ENCODE measurements at places on chromosomes 6 and 20.

- peak; percentile 29 for DNase-seq
Measured at GRCh38 chr6:45709781-45710220, 305.9 kb downstream of the CLIC5 start.

- no peak for DNase-seq
Measured at GRCh38 chr6:16544521-16544920, 216.7 kb downstream of the ATXN1 start.

- DNase-seq, result peak; percentile 37
Measured at GRCh38 chr20:44747166-44748004, 1.7 kb downstream of the KCNK15 start.

GRCh38 chr6:83868639-83869038 lies 9.2 kb downstream of the CYB5R4 start:
- DNase-seq, result no peak

- DNase-seq, result no peak
Measured at GRCh38 chr20:6122873-6123648, at the start of gene FERMT1. Gene FERMT1, minus strand, starts transcription at chr20:6123030. Its CDS starts 3,476 bp downstream, at chr20:6119554.

- DNase-seq, result no peak
Measured at GRCh38 chr6:104718672-104719071, 141.0 kb downstream of the HACE1 start.

- no peak for DNase-seq
Measured at GRCh38 chr6:91782802-91783201, 1195.9 kb upstream of the MAP3K7 start.

GRCh38 chr6:3771407-3772011 lies 20.0 kb upstream of the PXDC1 start:
- no peak for DNase-seq

DNA sequence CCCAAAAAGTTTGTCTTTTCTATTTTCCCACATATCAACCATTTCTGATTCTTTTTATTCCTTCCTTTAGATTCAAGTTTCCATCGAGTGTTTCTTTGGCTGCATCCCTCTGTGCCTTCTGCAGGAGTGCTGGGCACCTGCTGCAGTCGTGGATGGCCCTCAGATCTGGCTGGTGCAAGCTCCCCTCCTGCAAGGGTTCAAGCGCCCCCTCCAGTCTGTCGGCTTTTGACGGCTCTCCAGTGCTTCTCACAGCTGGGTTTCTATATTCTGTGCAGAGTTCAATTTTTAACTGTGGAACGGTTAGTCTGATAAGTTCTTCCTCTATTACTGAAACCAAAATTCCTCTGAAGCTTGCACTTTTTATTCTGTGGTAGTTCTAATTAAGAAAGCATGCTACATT lies 132.1 kb downstream of the HUS1B start:
- no peak for DNase-seq

DNA sequence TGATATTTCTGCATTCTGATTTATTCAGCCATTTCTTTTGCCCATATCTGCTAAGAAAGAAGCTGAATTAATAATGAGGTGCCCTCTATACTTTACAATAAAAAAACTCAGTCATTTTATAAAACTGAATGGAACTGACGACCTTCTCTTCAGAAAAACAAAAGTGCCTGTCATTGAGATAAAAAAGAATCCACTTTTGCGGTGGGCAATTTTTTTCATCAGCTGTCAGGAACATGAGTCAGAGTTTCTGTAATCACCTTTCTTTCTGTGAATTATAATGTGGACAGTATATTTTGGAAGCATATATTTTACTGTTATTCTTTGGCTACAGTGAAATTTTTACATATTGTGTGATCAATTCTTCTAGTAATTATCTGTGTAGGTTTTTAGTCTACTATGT lies 33.4 kb downstream of the IL20RA start:
- no peak for DNase-seq

DNA sequence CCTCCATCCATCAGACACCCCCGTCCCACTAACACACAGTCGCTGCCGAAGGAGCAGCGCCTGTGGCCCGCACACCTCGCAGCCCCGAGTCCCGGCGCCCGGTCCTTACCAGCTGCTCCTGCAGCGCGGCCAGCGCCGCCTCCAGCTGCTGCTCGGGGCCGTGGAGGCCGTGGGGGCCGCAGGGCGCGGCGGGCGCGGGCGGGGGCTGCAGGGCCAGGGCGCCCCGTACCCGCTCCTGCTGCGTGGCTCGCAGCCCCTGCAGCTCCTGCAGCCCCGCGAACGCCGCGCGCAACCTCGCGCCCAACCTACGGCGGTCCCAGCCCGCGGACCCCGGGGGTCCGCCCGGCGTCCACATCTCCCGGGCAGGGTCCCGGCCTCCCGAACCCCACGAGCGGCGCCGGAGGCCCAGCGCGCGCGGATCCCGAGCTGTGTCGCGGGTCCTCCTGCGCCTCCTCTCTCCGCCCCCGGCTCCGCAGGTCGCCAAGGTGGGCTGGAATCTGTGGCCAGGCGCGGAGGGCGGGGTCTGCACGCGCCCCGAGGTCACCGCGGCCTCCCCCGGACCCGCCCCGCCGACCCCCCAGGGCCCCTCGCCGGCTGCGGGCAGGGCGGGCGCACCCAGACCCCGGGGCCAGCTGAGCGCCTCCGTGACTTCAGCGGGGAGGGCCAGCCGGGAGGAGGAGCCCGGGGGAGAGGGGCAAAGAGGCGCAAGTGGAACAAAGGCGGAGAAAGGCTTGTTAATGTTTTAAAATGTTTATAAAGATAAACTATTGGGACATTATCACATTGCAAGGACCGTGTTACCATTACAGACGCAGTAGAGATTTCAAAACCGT lies at the start of gene DACT2:
DACT2 (minus strand) TSS at position 499 of the 833 bp plus-strand sequence; CDS start at position 355, 144 bp downstream.
- DNase-seq, result no peak

GRCh38 chr20:50569864-50570836 lies 60.0 kb downstream of the PTPN1 start:
- peak; percentile 30 for DNase-seq

DNA sequence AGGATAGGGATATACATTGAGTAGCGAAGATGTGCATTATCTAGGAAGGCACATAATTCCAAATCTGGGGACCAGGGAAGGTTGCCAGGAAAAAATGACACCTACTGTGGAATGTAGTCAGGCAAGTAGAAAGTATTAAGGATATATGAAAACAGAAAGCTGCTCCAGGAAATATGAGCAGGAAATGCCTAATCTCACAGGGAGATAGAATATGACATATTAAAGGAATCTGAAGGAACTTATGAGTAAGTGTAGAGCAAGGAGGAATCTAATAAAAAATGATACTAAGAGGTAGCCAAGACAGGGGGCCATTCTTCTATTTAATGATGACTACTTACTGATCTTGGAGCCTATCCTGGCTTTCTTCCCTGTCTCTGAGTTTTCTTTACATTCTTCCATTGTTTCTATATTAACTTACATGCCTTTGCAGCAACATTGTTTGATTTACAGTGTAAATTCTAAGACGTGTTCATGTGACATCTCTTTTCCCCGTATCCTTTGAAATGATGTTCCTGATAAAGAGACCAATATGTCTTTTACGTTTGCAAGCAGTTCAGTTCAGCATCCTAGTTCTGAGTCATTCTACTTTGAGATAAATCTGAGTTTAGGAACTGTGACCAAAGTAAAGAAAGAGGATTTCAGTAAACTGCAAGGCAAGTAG lies 58.6 kb downstream of the TINAG start:
- DNase-seq, result no peak

GRCh38 chr20:5526516-5526915 lies 209.8 kb upstream of the PROKR2 start:
- no peak for DNase-seq

DNA sequence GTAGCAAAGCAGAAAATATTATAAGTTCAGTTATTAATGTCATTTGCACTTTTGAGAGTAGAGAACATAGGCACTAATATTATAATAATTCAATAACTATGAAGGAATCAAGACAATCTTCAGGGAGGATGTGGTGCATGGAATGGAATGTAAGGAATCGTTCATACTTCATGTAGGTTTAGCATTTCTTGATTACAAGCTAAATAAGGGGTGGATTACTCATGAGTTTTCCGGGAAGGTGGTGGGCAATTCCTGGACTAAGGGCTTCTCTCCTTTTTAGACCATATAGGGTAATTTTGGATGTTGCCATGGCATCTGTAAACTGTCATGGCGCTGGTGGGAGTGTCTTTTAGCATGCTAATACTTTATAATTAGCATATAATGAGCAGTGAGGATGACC lies 9.1 kb upstream of the BTNL2 start:
- no peak for DNase-seq

GRCh38 chr6:22765015-22765414 lies 195.6 kb downstream of the HDGFL1 start:
- DNase-seq, result no peak

DNA sequence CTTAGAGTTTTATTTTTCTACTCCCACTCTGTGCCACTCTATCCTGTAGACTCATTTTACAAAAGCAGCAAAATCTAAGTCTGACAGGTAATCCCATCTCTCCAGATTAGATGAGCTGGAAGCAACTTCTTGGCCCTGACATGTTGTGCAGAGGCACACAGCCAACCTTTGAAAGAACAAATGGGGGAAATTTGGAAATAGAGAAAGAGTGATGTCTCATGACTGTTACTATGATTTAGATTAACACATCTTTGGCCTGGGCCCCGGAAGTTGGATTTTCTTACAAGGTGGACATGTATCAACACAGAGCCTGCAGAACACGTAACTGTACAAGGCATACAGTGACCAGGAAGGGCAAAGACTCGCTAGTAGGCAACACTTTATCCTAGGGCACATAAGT lies 227.7 kb downstream of the MYLK4 start:
- DNase-seq, result no peak

DNA sequence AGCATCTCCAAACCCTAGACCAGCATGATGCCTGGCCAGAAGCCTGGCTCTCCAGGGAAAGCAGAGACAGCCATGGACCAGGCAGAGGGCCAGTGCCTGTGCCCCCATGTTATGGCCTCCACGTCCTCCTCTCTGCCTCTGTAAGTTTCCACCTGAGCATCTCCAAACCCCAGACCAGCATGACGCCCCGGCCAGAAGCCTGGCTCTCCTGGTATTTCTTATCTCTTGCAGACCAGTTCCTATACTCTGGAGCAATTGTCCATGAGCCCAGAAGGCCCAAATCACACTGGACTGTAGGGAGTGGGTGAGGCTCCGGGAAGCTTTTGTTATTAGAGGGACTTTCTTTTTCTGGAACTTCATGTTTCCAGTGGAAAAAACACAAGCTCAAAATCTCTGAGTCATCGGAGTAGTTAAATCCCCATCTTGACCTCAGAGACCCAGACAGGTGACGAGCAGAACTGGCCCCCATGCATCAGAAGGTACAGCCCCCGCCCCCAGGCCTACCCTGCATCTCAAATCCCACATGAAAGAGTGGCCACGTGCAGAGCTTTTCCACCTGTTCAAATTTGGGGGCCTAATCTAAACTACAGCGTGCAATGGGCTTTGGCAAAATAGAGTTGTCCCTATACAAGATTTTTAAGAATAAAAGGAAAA lies 110.2 kb upstream of the FOXQ1 start:
- DNase-seq, result no peak

DNA sequence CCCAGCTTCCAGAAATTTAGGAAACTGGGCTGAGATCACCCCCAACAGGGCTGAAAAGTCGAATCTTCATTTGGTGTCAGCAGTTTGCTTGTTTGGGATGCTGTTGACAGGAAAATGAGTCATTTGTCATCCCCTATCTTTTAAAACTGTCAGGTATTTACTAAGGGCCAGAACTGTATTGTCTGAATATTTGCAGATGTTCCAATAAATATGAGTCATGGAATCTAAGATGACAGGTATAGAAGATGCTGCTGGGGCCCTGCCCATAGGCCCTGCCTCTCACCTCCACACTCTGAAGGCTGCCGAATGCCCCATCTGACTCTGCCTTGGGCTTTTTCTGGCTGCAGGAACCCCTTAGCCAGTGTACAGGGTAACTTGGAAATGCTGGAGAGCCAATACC lies 3.9 kb downstream of the ETV7 start:
- DNase-seq, result peak; percentile 37

DNA sequence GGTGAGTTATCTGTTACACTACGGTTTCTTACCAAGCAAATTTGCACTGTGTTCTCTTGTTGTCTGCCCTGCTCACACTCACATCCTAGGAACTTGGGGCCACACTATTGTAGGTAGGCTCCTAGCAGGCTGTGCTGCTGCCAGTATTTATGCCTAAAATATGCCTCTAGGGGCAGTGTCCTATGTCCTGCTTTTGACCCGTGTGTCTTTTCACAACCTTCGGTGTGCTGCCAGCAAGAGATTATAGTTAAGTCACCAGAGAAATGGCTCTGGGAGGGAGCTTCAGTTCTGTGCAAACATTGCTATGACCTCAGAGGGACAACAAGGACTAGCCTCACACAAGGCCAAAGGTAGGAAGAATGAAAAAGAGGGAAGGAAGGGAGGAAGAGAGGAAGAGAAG lies 8.9 kb upstream of the TAAR5 start:
- DNase-seq, result no peak

DNA sequence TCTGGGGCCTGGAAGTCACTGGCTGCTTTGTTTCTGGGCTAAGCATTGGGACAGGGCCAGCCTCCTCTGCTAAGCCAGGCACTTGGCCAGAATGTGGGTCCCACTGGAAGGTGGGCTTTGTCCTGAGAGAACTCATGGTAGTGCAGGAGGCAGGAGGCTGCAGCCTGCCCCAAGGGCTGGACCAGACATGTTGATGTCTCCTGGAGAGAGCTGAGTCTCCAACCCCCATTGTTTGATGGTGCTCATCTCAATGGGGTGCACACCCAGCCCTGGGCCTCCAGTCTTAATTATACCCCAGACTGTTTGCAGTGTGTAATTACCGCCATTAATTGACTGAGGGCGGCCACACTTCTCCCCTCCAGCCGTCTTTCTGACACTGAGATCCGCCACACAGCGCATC lies 220.5 kb upstream of the PMEPA1 start:
- no peak for DNase-seq

- DNase-seq, result no peak
Measured at GRCh38 chr20:15011631-15012030, 674.2 kb upstream of the FLRT3 start.

- no peak for DNase-seq
Measured at GRCh38 chr20:47209982-47210381, 146.5 kb downstream of the ZMYND8 start.

DNA sequence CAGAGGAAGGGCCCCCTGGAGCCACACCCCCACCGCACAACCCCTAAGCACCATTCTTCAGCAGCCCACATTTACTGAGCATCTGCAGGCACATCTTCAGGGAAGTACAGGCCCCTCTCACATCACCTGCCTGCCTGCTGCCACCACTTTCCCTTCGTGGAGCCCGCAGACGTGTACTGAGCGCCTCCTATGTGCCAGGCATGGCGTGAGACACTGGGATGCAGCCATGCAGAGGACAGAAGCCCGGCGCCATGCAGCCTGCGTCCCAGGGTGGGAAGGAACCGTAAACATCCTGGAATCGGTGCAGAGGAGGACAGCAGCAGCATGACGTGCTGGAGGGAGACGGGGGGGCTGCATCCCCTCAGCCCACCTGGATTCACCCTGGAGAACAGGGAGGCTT lies 78.1 kb downstream of the GRM4 start:
- no peak for DNase-seq

- DNase-seq, result no peak
Measured at GRCh38 chr20:23605867-23606651, at the start of gene CST9. Gene CST9, minus strand, starts transcription at chr20:23605917. Its CDS starts 53 bp downstream, at chr20:23605864.

- DNase-seq, result no peak
Measured at GRCh38 chr20:47586649-47587294, 85.1 kb downstream of the NCOA3 start.

- DNase-seq, result no peak
Measured at GRCh38 chr6:79422666-79423065, 114.6 kb downstream of the LCA5 start.

Measured in stimulated activated naive CD4-positive, alpha-beta T cell treated with Interleukin-2 at 50 U/mL for 16 hours (primary cell).